H7 (cell line): ENCODE measurements at places on chromosomes 4 and X. TPM values are rescaled to one million over a fixed set of nuclear protein-coding genes. Genes with fewer than 3 reads are reported as not detected.

The STPG2 gene
- 0.03 and 0.22 TPM in 2 replicates for total RNA-seq

The NEIL3 gene
- 7.8 and 8.8 TPM in 2 replicates for total RNA-seq

The ARMCX1 gene
- total RNA-seq, result 27.0 and 33.0 TPM in 2 replicates

DNA sequence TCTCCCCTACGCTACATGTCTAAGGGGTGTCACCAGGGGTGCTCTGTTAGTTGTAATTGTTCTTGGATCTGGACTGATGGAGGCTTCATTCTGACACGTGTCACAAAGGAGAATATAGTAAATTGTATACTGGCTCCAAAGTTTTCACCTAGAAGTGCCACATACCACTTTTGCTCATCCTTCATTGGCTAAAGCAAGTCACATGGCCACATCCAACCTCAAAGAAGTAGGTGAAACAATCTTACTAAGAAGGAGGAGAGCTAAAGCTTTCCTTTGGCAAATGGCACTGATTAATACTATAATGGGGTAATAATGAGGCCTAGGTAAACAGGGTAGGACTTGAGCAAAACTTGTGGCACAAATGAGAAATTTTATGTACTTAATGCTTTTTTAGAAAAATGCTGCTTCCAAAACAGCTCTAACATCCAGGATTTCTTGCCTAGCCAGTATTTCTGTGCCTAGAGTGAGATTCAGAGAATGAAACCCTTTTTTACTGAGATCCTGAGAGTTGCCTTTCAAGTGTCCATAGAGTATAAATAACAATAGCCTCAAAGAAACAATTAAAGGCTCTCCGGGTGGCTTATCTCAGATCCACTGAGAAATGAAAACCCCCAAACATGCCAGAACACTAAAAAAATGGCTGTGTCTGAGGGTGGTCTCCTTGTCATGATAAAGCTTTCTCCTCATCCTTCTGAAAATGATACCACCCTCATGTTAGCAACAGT lies 34.7 kb downstream of the NHS start:
- DNase-seq, result peak; percentile 13

The DHX15 gene
- total RNA-seq, result 245 and 292 TPM in 2 replicates

GRCh38 chr4:104491481-104492182 lies 3.1 kb downstream of the CXXC4 start:
- peak; percentile 70 for DNase-seq

The PITX2 gene
- 87.1 and 92.3 TPM in 2 replicates for total RNA-seq

DNA sequence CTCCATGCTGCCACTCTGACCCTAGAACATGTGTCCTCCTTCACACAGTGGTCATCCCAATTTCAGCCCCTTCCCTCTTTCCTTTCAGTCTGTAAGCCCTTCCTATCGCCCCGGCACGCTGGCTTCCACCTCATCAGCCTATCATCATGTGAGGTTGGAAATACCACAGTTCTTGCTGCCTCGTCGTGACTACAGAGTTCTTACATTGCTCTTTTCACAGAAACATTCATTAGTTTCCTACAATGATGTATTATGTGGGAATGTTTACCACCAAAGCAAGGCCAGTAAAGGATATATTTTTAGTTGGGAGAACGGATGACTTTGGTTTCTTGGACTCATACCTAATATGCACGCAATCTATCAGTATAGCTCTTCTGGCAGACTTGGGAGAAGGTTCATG lies 169.5 kb upstream of the BOD1L1 start:
- no peak for DNase-seq

DNA sequence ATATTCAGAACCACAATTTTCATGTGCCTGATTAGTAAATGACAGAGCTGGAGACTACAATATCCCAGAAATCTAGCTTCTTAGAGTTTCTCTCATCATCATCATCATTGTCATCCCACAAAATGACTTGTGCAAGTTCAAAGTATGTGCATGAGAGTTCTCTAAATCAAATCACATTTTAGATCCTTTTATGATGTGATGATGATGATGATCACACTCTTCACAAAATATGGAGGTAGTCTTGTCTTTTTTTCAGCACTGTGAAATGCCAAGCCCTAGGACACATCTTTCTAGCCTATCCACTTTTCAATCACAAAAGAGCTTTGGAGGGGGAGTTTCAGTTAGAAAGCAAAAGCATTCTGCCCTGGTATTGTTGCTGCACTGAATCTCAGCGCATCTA lies 7.4 kb downstream of the MBNL3 start:
- DNase-seq, result no peak

GRCh38 chr4:148211533-148211932 lies 230.7 kb downstream of the NR3C2 start:
- DNase-seq, result no peak

DNA sequence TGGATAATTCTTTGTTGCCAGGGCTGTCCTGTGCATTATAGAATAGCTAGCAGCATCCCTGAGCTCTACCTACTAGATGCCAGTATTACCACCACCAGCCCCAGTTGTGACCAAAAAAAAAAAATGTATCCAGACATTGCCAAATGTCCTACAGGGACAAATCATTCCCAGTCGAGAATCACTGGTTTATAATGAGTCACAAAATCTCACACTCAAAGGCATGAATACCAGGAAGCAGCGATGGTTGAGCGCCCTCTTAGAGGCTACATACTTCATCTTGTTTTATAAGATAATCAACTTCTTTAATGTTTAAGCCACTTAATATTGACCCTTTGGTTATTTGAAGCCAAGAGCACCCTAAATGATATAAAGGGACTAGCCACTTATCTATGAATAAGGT lies 297.3 kb downstream of the DHX15 start:
- DNase-seq, result no peak

GRCh38 chr4:169621731-169622492 lies 1.5 kb downstream of the CLCN3 start:
- no peak for DNase-seq

DNA sequence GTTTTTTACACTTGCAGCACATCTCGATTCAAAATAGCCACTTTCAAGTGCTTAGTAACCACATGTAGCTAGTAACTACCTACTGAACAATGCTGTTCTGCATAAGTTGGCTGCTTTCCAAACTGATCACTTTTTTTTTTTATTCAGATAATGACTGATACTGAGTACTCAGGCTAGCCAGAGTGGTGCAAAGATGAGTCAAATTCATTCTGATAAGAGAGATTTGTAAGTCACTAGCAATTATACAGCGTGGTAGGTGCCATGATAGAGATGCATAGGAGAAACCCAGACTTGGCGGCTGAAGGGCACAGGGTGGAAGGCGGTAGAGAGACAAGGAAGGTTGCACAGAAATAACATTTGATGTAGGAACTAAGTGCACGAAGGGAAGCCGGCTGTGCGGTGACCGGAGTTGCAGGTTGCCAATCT lies 357 bp upstream of the IGBP1 start:
- DNase-seq, result no peak

DNA sequence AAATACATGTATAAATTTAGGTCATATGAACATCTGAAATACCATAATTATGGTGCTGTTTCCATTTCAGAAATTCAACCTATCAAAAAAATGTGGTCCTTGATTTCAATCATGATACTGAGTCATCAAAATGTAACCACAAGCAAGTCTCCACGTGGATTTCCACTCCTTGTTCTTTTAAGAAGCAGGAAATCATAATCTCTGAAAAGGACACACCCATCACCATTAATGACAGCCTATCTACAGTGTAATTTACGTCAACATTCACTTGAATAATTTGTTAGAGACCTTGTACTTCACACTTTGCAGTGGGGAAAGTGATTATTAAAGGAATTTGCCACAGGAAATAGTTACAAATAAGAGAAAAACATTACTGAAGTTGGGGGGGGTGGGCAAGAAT lies 17.7 kb upstream of the SLC7A11 start:
- DNase-seq, result no peak

GRCh38 chrX:16089086-16089485 lies 34.3 kb upstream of the GRPR start:
- DNase-seq, result no peak

- DNase-seq, result peak; percentile 39
Observed at GRCh38 chrX:41026702-41027078, 58.6 kb upstream of the USP9X start.

DNA sequence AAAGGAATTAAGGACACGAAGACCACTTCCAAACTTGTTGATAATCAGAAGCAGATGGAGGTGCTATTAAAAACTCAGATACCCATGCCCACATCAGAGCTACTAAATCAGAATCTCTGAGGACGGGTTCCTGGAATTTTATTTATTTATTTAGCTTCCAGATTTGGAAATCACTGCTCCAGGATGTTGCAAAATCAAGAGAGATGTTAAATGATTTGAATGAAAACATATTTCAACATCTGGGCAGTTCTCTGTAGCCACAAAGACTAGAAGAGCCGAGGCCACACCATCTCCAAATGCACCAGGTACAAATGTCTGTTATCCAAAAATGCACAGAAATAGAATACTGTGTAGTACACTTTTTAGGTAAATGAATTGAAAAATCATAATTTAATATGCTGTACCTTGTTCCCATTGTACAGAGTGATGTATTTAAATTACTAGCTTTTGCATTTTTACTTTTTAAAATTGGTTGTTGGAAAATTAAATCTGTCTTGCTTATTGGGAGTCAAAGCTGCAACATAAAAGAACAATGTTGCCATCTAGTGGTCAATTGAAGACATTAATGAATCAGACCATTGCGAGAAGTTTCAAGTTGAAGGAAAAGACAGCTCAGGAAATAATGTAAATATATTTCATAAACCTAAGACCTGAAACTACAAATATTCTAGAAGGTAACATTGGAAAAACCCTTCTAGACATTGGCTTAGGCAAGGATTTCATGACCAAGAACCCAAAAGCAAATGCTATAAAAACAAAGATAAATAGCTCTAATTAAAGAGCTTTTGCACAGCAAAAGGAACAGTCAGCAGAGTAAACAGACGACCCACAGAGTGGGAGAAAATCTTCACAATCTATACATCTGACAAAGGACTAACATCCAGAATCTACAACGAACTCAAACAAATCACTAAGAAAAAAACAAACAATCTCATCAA lies 151.3 kb upstream of the TTC29 start:
- peak; percentile 19 for DNase-seq

- no peak for DNase-seq
Observed at GRCh38 chr4:188660796-188661195, 521.6 kb downstream of the TRIML1 start.

The BEND2 gene
- total RNA-seq, result not detected in 2 replicates

The FGFBP2 gene
- not detected in 2 replicates for total RNA-seq

DNA sequence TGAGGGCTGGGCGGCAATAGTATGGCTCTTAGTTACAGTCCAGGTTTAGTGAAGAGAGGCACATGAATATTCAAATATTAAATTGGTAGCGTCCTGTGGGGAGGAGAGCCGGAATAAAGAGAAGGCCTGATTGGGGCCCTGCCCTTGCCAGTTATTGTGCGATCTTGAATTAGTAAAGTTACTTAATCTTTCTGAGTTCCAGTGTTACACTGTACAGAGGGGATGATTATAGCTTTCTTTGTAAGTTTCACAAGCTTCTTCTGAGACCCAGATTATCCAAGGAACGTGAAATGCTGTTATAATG lies 1.2 kb downstream of the METAP1 start:
- no peak for DNase-seq

DNA sequence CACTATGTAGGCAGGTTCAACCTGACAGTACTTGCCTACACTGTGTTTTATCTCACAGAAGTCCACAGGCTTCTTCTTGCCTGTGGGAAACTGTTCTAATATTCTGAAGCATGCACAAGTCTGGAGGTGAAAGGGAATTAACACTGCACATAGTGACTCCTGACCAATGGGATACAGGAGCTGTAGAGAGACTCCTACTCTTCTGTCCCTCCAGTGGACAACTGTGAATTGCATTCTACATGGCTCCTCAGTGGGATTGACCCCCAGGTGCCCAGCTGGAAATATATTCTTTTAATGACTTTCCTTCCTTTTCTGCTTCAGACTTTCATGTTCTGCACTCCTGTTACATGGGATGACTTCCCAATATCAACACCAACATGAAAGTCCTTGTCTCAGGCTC lies 8.2 kb upstream of the YIPF6 start:
- DNase-seq, result peak; percentile 28

- DNase-seq, result no peak
Observed at GRCh38 chr4:11196927-11197522, 231.7 kb downstream of the HS3ST1 start.

DNA sequence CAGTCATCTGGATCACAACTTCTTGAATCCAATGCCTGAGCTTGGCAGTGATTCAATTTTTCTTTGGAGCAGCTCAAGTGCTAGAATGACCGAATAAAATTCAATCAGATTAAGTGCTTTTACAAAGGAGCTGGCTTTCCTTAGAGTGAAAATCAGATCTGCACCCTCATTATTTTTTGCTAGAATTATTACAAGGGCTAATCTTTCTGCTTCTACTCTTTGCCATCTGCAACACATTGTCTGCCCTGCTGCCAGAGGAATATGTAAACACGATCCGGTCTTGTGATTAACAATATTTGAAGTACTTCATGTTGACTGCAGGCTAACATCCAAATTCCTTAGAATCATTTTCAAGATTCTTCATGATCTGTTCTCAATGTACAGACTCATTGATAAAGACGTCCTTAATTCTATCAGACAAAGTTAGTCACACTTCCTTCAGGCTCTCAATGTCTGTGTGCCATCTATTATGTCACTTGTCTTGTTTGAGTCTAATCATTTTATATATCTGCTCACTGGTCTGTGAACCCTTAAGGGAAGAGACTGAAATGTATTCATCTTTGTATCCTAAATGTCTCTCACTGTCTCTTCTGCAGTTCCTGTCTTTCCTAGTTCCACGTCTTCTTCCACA lies 531.2 kb downstream of the GALNTL6 start:
- no peak for DNase-seq

DNA sequence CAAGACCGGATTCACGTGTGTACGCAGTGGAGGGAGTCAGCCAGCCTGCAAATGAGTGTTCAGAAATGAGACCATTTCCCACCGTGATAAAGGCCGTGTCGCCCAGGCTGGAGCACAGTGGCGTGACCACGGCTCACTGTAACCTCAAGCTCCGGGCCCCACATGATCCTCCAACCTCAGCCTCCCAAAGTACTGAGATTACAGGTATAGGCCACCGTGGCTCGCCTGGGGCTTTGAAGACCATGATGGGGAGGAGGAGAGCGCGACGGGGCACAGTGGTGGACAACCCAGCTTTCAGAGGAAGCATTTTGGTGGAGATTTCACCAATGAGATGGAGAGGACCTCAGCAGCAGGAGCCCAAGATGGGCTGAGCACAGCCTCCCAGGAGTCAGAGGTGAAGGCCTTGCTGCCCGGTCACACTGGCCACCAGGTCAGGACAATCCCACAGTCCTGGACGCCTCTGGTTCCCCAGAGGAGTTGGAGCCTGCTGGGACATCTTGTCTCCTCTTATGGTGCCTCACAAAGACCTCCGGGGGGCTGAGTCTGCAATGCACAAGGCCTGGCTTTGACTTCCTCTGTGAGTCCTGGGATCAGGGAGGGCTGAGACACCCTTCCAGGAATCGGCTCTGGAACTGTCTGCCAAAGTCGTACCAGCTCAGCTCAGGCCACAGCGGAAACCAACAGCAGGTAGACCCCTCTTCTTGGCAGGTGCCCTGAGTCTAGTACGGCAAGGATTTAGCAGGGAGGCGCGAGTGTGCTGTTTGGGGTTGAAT lies 22.4 kb upstream of the MXD4 start:
- DNase-seq, result no peak

DNA sequence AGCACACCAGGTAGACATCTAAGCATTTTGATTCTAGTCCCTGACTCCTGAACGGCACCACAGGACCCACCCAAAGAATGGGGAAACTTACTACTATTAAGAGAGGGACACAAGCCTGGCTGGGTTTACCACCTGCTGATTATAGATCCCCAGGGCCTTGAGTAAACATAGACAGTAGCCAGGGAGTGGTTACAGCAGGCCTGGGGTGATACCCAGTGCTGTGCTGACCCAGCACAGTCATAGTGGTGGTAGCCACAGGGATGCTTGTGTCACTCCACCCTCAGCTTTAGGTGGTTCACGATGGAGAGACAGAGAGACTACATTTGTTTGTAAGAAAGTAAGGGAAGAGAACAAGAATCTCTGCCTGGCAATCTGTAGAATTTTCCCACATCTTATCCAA lies 11.7 kb downstream of the CYSLTR1 start:
- no peak for DNase-seq

The STATH gene
- total RNA-seq, result not detected in 2 replicates
